ENCODE measurements at places on chromosomes 13 and 19.

GRCh38 chr13:81184556-81185265 is 843.8 kb upstream of the SPRY2 start:
- DNase-seq, result no peak

- DNase-seq, result no peak
Observed at GRCh38 chr13:67229481-67230403, at the start of gene PCDH9. TSS of gene PCDH9 (minus strand) at chr13:67230336. CDS start at chr13:67228440, 1,896 bp downstream.

- DNase-seq, result no peak
Observed at GRCh38 chr13:42211704-42212464, 60.1 kb upstream of the AKAP11 start.

DNA sequence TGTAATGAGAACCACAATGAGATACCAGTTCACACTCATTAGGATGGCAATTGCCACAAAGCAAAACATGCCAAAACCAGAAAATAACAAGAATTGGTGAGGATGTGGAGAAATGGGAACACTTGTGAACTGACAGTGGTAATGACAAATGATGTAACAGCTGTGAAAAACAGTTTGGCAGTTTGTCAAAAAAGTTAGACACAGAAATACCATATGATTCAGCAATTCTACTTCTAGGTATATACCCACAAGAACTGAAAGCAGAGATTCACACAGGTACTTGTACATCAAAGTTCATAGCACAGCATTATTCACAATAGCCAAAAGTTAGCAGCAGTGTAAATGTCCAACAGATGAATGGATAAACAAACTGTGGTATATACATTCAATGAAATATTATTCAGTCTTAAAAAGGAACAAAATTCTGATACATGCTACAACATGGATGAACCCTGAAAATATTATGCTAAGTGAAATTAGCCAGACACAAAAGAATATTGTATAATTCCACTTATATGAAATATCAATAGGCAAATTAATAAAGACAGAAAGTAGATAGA is 96.5 kb downstream of the UGGT2 start:
- no peak for DNase-seq

DNA sequence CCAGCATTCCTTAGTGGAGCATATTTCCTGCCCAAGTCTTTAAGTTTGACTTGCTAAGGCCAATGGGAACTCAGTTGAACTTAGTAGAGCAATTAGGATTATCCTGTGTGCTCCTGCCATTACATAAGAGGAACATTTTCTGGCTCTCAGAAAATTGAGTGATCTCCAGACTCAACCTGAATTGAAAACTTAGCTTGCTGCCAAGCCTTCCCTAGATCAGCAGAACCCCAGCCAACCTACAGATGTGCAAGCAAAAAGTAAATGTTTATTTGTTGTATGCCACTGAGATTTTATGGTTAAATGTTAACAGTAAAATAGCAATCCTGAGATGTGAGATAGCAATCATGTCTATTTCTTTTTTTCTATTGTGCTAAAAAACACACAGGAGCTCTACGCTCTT is 350.9 kb downstream of the OLFM4 start:
- no peak for DNase-seq

Data from stimulated activated CD8-positive, alpha-beta memory T cell treated with anti-CD3 and anti-CD28 coated beads, Interleukin-15, amount 100 ng/mL, for 48 hours (primary cell).